Lung microvascular endothelial cell (primary cell): ENCODE measurements at places on chromosomes 11 and 22.

- no peak for DNase-seq
Observed at GRCh38 chr22:28505416-28506149, 174.1 kb downstream of the TTC28 start.

GRCh38 chr22:26443901-26444690 is 15.0 kb downstream of the ASPHD2 start:
- DNase-seq, result no peak

- peak; percentile 81 for DNase-seq
Observed at GRCh38 chr11:71563406-71563805, 2.0 kb upstream of the KRTAP5-10 start.

DNA sequence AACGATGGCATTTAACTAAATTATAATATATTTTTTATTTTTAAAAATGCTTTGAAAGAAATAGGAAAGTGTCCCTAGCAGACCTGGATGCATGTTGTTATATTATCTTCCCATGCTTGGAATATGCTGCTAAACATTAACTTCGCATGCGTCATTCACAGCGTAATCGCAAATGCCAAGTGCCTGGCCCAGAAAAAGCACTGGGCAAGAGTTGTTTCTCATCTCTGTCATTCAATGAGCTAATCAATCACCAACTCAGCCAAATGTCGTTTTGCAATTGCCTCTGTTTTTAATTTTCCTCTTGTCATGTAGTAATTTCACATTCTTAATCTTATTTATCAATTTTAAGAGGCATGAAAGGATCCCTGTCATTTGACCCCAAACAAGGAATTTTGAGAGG is 1421.9 kb downstream of the BRD1 start:
- DNase-seq, result no peak

GRCh38 chr22:19680287-19680881 is 33.9 kb upstream of the SEPTIN5 start:
- DNase-seq, result no peak

DNA sequence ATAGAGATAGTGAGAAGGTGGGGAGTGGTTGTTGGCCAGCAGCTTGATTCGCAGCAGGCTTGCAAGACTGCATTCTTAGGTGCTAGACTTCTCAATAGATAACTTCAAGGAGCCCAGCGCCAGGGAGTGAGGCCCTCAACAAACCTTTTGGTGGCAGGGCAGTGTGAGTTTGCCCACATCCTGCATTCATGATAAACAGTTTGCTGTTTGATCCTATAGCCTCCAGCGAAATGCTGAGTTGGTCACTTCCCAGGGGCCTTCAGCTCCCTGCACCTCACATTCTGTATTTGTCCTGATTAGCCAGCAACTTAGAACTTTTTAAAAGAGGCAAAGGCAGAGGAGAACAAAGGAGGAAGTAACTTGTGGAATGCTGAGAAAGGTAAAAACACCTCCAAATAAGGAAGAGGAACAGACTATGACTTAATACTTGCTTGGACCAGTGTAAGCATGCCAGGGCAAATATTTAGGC is 25.1 kb downstream of the OR10A6 start:
- no peak for DNase-seq

- DNase-seq, result no peak
Observed at GRCh38 chr11:119673759-119674336, 55.2 kb downstream of the NECTIN1 start.

DNA sequence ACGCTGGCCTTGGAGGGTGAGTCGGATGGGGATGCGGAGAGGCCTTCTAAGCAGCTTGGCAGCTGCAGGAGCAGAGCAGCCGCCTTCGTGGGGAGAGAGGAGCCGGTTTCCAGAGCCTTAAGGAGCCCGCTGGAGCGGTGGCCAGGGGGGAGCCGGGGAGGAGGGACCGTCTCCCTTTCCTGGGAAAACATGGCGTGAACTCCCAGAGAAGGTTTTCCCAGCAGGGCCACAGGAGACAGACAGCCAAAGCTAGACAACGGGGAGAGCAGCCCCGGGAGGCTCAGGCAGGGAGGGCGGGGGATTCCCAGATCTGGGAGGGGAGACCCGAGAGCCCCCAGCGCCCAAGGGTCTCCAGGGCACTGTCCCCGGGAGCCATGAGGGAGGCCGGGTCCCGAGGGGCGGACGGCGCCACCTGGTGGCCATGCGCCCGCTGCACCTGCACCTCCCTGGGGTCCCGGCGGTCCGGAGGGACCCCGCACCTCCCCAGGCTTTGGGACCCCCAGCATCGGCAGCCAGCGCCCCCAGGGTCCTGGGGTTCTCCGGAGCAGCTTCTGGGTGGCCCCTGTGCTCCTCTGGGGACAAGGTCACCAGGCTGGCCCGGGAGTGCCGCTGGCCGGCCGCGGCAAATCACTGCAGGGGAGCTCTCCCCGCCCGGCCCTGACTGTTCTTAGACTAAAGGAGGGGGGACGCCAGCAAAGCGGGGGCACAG is 2.4 kb upstream of the SYT8 start:
- DNase-seq, result no peak

- no peak for DNase-seq
Observed at GRCh38 chr11:93330446-93330984, at the start of gene DEUP1. DEUP1 (plus strand) TSS chr11:93330742; CDS start chr11:93332260, 1,518 bp downstream.

DNA sequence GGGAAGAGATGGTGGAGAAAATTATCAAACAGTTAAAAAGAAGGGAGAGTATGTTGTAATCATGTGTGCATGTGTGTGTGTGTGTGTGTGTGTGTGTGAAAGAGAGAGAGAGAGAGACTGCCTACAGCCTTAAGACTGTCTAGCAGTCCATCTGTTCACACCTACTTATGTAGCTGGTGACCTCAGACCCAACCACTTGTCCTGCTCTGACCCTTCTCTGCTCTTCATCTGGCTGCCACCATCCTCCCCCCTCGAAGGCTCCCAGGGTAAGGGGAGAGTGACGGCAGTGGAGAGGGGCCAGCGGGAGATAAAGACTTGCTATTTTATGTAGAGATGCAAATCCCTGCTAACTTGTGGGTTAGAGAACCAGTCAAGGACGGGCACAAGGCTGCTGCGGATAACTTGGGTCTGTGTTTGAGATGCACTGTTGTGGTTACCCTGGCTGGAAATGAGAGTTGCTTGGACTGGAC is 24.9 kb upstream of the GRAMD1B start:
- DNase-seq, result no peak

GRCh38 chr22:44187652-44188230 is 7.0 kb downstream of the PARVG start:
- DNase-seq, result no peak

- DNase-seq, result no peak
Observed at GRCh38 chr11:26801601-26802000, 79.7 kb upstream of the SLC5A12 start.

DNA sequence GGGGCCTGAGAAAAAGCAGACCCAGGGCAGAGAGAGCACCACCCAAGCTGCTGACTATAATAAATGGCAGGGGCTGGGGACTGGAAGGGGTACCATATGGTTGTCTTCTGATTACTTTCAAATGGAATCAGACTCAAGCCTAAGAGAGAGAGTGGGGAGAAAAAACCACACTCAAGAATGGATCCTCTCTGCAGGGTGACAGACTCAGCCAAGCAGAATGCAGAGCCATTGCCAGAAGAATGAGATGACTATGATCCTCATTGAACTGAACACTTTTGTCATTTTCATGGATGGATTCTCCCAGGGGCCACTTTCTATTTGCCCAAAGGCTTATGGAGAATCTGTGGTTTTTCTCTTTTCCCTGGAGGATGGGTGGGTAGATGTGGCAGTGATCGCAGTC is 8.7 kb downstream of the UBASH3B start:
- no peak for DNase-seq

DNA sequence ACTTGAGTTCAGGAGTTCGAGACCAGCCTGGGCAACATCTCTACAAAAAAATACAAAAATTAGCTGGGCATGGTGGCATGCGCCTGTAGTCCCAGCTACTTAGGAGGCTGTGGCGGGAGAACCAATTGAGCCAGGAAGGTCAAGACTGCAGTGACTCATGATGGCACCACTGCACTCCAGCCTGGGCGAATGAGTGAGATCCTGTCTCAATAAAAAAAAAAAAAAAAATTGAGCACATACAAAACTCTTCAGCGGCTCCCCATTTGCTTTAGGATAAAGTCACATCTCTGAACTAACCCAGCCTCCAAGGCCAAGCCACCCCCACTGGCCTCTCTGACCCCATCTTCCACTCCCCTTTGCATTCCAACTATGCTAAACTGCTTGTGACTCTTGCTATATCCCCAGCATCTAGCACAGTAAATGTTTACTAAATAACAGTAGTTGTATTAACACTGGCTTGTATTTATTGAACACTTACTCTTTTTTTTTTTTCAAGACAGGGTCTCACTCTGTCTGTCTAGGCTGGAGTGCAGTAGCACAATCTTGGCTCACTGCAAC is 28.9 kb downstream of the CREB3L1 start:
- DNase-seq, result no peak

- DNase-seq, result peak; percentile 80
Observed at GRCh38 chr22:40818747-40819598, at the start of gene SLC25A17. SLC25A17 (minus strand) TSS chr22:40819346; CDS start chr22:40819248, 98 bp downstream.

- no peak for DNase-seq
Observed at GRCh38 chr11:113179181-113179704, 135.1 kb upstream of the TTC12 start.

DNA sequence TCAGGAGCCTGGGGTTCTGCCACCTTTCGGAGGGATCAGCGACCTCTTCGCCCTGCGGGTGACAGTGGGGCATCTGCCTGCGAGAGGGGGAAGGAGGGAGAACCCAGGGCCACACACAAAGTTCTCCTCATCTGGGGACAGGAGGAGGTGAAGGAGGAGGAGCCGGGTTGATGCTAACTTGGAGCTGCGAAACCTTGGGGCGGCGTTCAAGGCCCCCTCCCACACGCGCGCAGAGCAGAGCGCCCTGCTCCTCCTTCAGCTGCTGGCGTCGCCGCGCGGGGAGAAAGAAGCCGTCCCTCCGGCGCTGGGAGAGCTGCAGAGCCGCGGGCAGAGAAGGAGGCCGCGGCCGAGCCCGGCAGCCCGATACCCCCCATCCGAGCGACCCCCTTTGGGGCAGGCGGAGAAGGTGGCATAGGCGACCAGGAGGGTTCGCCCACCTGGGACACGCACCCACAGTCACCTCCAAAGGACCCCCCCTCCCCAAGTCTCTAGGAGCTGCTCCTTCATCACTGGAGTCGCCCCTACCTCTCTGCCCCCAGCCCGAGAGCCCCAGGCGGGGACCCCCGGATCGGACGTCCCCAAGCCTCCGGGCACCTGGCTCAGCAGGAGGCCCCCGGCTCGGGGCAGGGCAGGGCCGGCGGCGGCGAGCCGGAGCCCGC is at the start of gene RASD2:
RASD2 (plus strand) TSS at position 237 of the 659 bp plus-strand sequence. CDS start 5,979 bp downstream, outside the sequence.
- DNase-seq, result no peak

GRCh38 chr22:37267135-37267587 is 15.1 kb upstream of the CYTH4 start:
- DNase-seq, result peak; percentile 51

GRCh38 chr11:12235553-12235946 is 125.2 kb downstream of the MICAL2 start:
- DNase-seq, result no peak

GRCh38 chr11:116969694-116970093 is 128.5 kb downstream of the SIK3 start:
- DNase-seq, result no peak
